ENCODE measurements at places on chromosomes 13 and 19. TPM values are rescaled to one million over a fixed set of nuclear protein-coding genes. Genes with fewer than 3 reads are reported as not detected.

DNA sequence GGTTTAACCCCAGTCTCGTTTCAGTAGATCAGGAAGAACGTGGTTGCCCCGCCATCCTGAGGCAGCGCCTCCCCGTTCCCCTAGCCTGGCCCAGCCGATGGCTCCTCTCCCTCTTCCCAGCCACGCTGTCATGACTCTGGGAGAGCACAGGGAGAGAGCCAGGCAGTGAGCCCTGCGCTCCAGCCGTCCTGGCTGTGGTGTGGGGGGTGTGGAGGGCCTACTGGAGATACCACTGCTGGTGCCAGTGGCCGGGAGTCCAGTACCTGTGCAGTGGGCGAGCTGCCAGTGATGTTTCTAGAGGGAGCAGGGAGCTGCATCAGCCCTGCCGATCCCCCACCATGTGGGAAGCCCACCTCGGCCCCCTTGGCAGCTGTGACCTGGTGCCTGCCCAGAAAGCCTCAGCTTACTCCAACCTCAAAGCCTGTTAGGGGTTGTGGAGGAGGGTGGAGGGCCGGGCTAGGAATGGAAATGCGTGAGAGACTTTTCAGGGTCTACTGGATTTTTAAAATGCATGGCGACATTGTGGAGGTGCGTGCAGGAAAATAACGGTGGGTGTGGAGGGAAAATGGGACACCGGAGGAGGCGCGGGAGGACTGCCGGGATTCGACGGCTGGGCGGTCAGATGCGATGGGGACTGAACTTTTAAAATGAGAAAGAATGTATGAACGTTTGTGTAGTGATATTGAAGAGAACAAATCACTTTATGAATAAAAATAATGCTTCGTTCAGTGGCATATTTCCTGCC, 4.9 kb downstream of the TEX29 start:
- no peak for DNase-seq

- no peak for DNase-seq
Observed at GRCh38 chr13:99983499-99984401, 2.2 kb downstream of the ZIC2 start.

DNA sequence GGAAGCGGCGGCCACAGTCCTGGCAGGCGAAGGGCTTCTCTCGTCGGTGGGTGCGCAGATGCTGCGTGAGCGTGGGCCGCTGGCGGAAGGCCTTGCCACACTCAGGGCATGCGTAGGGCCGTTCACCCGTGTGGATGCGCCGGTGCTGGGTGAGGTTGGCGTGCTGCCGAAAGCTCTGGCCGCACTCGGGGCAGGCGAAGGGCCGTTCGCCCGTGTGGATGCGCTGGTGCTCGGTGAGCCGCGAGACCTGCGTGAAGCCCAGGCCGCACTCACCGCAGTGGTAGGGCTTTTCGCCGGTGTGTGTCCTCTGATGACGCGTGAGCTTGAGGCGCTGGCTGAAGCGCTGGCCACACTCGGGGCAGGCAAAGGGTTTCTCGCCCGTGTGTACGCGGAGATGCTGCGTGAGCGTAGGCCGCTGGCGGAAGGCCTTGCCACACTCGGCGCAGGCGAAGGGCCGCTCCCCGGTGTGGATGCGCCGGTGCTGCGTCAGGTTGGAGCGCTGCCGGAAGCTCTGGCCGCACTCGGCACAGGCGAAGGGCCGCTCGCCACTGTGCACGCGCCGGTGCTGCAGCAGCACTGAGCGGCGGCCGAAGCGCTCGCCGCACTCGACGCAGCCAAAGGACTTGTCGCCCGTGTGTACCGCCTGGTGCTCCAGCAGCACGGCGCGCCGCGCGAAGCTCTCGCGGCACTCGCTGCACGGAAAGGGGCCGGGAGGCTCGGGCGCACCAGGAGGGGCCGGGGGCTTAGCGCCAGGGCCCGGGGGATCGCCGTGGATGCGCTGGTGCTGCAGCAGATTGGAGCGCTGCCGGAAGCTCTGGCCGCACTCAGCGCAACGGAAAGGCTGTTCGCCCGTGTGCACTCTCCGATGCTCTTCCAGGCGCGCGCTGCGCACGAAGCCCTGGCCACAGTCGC, 4.0 kb upstream of the UBE2M start:
- no peak for DNase-seq

GRCh38 chr19:54216869-54217268, 5.9 kb downstream of the LILRB3 start:
- no peak for DNase-seq

- DNase-seq: no peak
Observed at GRCh38 chr19:2150794-2151338, 500 bp downstream of the AP3D1 start.

DNA sequence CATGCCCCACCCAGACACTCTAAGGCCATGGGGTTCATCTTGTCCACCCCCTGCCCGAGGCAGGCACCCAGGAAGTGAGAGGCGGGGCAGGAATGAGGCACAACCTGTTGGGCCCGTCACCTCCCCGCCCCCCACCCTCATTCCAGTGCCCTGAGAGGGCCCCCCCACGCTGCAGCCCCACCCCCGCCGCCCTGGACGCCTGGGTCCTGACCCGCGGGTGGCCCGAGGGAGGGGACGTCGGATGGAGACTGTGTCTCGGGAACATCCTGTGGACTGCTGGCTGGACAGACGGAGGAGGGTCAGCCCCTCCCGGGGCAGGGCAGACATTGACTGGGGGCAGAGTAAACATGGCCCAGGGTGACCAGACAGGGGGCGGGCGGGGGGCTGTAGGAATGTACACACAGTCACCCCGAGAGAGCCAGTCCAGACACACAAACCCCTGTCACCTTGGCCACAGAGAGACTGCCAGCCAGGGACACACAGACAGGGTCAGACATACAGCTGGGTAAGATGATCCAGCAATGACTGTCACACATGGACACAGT, 7.4 kb upstream of the JUNB start:
- DNase-seq: no peak

DNA sequence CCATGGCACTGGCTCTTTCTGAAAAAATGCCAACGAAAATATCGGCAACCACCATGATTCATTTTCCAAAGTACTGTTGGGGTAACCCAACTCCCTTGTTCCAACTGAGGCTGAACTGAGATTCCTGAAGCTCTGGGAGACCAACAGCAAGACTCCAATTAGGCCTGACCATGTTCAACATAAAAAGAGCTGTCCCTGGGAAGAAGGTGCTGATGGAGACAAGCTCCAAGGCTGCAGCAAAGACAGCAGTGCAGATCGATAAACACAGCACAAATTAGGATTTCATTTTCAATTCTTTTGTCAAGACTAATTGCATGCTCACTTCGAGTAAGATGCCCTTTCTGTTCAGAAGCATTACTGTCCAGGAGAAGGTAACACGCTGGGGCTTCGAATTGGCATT, 968.0 kb downstream of the UQCRFS1 start:
- no peak for DNase-seq

DNA sequence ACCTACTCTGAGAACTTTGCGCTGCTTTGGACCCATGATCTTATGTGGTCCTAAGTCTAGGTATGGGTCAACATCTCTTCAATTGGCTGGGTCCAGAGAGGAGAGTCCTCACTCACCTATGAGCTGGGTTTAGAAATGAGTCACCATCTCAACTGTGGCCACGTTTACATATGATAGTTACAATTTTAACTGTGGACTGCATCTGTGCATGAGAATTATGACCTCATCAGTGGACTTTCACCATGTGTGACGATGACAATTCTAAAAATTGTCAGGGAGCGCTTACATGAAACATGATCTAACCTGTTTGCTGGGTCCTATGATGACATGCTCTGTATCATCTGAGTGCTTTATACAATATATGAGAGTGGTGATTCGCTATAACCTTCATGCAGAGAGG, 12.7 kb upstream of the ZNF724 start:
- peak; percentile 9 for DNase-seq

- DNase-seq: no peak
Observed at GRCh38 chr19:2820112-2820702, 539 bp downstream of the ZNF554 start.

DNA sequence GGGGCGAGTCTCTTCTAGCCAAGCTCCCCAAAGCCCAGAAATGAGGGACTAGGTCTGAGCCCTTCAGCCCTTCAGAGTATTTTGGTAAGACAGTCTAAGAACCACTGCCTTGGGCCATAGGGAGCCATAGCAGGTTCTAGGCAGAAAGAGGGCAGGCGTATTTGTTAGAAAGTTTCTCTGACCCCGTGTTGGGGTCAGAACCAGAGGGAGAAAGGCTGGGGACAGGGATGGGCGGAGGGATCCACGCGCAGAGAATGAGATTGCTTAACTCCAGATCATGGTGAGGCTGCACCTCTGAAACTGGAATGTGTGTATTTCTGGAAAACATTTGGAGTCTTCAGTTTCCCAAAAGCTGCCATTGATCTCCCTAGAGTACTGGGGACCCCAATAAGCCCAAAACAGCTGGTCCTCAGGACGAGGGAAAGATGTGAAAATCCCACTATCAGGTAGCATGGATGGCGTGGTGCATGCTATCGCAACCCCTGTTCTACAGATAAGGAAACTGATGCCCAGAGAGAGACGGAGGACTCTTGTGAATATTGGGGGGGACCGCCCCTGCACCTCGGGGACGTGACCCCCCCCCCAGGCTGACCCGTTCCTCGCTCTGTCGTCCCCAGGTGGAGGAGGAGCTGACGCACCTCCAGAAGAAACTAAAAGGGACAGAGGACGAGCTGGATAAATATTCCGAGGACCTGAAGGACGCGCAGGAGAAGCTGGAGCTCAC, 703 bp upstream of the TPM4 start:
- DNase-seq: no peak

Gene GDF15
- total RNA-seq: 0.67 TPM

Gene CYP4F2
- not detected for total RNA-seq

Gene OR7A5
- total RNA-seq: not detected

Gene ZNF415
- 5.0 TPM for total RNA-seq

Gene GARIN5A
- total RNA-seq: 0.95 TPM

Gene CNMD
- total RNA-seq: not detected
